ENCODE measurements at places on chromosomes 11 and 22.
A peak's percentile ranks its signal among the peaks of the same experiment; 100 is the strongest.

- no peak for DNase-seq
These were observed 10.0 kb downstream of the MAPK8IP2 start for GRCh38 chr22:50610581-50610980.

DNA sequence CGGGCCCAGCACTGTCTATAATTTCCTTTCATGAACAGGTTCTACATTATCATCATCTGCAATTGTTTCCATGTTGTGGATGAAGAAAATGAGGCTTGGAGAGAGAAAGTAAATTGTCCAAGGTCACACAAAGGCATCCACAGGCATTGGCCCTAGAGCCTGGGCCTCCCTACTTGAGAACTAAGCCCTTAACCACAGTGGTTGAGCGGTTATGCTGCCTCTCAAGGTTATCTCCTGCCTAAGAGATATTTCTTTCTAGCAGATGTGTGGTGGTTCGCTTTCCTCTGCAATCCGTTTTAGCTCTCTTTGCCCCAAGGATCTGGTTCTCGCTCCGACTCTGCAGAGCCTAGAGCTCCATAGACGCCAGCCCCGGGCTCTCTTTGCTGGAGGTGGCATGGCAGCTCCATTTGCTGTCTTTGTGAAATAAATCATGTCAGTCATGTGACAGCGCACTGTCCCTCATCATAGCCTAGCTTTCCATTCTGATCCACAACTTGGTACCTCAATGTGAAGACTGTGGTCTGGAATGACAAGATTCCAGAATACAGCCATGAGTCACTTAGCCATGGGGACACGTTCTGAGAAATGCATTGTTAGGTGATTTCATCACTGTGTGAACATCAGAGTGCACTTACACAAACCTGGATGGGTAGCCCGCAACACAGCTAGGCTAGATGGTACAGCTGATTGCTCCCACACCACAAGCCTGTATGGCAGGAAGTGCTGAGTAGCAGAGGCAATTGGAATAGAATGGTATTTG is 27.2 kb downstream of the RPS6KA4 start:
- peak; percentile 88 for DNase-seq

GRCh38 chr11:117514256-117514655 is 186.6 kb downstream of the CEP164 start:
- DNase-seq: no peak

- no peak for DNase-seq
These were observed 25.7 kb upstream of the TUB start for GRCh38 chr11:8055091-8055835.

DNA sequence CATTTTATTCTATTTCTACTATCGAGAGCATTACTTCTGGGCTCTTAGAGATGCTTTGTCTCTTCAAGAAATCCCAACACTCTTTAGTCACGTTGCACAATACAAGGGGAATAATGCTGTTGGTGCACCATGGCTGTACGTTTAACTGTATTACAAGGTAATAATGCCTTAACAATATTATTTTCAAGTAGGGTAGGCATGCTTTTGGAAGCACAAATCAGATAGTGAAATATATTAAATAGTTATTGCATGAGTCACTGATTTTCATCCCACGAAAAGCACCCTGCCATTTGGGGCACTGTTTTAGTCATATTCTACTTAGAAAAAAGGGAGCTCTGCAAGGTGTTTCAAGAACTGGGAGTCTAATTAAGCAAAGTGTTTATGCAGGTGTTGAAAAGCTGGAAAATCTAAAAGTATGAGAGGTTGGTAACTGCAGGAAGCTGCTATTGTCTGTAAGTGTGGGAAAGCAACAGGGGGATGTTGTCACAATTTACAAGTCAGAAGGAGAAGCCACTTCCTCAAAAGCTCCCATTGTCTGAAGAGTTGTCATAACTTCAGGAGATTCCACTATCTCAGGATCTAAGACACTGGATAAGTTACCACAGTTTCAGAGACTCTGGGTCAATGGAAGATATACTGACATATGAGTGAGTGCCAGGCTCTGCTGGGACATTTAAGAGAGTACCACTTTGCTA is 218.2 kb downstream of the JRKL start:
- DNase-seq: no peak

- DNase-seq: no peak
These were observed 39.8 kb downstream of the DRD2 start for GRCh38 chr11:113435190-113435968.

DNA sequence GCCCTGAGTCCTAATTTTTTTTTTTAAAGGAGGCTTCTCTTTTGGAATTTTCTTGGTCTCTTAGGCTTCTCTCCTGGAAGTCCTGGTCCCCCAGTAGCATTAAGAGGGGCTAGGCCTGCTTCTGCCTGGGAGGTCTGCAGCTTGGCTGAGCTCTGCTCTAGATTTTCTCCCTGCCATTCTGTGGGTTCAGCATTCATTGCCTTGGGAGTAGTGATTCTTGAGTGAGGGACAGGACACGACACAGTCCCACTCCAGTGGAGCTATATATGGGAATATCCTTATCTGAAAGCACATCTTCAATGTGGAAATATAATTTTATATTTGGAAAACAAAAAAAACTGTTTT is 3.7 kb downstream of the IGSF22 start:
- no peak for DNase-seq

DNA sequence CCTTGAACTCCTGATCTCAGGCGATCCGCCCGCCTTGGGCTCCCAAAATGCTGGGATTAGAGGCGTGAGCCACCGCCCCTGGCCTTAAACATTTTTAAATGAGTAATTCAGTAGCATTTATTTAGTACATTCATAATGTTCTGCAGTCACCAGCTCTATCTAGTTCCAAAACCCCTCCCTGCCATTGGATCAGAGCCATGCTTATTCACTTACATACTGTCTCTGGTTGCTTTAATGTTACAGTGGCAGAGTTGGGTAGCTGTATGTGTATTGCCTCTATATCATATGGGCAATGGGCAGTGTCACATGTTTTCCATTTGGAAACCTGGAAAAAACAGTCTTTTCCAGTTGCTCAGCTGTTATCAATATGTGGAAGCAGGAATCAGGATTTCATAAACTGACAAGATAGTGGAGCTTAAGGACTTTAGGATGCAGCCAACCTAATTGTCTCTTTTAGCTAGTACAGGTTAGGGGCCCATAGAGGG is 10.5 kb downstream of the COA4 start:
- DNase-seq: no peak

- DNase-seq: no peak
These were observed 49.3 kb downstream of the WT1 start for GRCh38 chr11:32385998-32386397.

DNA sequence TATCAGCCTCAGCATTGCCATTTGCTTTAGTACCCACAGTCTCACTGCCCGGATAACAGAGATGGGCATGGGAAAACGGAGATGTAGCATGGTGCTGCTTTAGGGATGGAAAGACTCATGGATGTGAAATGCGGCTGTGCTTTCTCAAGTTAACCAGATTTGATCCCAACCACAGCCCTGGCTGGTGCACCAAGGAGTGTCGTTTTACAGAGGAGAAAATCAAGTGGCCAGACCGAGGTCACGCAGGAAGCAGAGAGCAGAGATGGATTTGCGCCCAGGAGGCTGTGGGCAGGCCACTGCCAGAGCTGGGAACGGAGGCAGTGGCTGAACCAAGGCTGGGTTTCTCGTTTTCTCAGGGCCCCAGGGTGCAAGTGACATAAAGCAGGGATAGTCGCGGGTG is 9.0 kb downstream of the MB start:
- no peak for DNase-seq

GRCh38 chr11:43382614-43383013 is 23.9 kb downstream of the TTC17 start:
- no peak for DNase-seq

DNA sequence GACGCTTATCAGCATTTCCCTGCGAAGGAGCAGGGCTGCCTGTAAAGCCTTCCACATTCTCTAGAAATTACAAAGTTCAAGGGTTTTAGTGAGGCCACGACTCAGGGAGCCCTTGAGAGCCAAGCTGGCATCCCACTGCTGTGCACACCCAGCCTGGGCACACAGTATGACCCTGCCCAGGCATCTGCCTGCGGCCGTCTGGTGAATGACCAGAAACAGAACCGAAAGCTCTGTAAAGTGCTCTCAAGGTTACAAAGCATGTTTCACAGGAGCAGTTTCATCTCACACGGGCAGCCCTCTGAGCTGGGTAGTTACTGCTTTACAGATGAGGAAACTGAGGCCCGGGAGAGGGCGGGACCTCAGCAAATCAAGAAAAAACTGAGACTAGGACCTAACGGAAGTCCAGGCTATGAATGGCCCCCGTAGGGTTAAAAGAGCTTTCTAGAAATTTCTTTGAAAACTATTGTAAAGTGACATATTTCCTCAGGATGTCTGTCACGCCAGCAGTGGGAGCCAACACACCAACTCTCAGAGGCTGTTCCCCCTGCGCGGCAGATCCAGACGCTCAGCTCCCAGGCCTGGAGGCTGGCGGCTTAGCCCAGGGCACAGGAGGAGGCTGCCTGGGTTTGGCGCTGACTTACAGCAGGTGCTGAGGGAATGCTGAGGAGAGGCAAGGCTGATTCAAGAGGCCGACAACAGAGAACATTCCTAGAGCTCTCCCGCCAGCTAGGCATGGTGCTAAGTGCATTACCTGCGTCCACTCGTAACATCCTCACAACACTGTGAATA is 7.7 kb upstream of the TCF20 start:
- DNase-seq: no peak

DNA sequence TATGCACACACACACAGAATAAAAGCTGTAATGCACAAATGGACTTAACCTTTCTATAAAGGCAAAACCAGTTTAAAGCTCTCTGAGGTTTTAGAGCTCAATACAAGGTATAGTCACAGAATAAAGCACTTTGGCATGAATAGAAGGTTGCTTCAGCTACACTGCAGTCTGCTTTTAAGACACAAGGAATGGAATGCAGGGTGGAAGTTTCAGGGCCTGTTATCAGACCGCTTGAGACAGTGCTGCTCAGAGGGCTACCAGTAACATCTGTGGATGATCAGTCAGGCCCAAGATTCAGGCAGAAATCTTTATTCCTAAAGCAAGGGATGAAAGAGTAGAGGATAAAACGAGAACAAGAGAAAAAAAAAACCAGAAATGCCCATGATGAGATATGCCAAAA is 46.7 kb downstream of the CD44 start:
- no peak for DNase-seq

GRCh38 chr11:59208956-59209355 is 3.8 kb downstream of the MPEG1 start:
- no peak for DNase-seq

GRCh38 chr11:95092549-95093324 is 3.1 kb downstream of the ENDOD1 start:
- DNase-seq: peak; percentile 16

- DNase-seq: no peak
These were observed 35.9 kb upstream of the MYEOV start for GRCh38 chr11:69257838-69258658.

- DNase-seq: no peak
These were observed 93.2 kb upstream of the LMO1 start for GRCh38 chr11:8356721-8357504.

DNA sequence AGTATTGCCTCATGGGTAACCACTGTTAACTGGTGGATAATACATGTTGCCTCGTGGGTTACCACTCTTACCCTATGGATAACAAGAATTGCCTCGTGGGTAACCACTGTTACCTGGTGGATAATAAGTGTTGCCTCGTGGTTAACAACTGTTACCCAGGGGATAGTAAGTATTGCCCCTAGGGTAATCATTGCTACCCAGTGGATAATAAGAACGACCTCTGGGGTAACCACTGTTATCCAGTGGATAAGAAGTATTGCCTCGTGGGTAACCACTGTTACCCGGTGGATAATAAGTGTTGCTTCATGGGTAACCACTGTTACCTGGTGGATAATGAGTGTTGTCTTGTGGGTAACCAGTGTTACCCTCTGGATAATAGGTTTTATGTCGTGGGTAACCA is 28.1 kb upstream of the NXPE4 start:
- DNase-seq: no peak

GRCh38 chr22:49152127-49152938 is 675.3 kb downstream of the BRD1 start:
- no peak for DNase-seq

DNA sequence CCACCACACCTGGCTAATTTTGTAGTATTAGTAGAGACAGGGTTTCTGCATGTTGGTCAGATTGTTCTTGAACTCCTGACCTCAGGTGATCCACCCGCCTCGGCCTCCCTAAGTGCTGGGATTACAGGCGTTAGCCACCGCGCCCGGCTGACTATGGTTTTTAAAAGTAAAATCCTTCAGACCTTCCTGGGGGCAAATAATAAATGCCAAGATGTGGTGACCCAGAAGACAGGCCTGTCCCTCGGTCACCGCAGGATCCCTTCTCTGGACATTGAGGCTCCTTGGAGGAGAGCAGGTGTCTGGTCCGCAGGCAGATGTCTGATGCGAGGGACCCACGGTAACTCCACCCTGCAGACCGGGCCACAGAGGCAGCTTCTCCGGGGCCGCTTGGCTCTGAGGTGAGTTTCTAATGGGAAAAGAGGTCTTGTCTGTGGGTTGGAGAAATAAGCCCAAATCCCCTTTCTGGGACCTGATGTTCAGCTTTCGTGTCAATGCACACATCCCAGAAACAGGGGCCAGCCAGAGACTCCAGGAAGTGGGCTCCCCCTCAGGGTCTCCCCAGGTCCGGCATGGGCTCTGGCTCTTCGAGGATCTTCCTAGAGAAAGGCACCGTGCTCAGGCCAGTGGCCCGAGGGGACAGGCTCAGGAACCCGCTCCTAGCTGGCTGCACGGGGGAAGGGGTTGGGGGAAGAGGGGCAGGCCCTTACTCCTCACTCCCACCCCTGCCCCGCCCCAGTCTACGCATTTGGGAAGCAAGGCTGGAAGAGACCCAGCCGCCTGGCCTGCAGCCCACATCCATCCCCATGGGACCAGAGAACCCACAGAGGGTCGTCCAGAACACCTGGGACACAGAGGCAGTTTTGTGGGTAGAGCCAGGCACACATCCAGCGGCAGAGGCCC is 100.6 kb downstream of the WNT7B start:
- DNase-seq: no peak

GRCh38 chr11:72081821-72082453 is 1.3 kb downstream of the LRRC51 start:
- DNase-seq: no peak

DNA sequence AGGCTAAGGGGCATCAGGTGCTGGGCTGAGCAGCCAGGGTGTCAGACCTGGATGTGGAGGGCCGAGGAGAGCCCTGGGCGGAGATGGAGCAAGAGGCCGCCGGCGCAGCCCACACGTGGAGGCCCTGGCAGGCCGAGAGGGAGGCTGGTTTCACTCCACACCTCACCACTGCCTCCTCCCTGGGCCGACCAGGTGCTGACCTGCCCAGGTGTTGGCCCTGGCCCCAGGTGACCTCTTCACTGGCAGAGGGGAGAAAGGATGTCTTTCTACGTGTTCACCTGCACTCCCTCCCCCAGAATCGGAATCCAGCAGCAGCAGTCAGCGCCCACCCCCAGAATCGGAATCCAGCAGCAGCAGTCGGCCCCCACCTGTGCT is 781 bp downstream of the ANO9 start:
- DNase-seq: no peak

DNA sequence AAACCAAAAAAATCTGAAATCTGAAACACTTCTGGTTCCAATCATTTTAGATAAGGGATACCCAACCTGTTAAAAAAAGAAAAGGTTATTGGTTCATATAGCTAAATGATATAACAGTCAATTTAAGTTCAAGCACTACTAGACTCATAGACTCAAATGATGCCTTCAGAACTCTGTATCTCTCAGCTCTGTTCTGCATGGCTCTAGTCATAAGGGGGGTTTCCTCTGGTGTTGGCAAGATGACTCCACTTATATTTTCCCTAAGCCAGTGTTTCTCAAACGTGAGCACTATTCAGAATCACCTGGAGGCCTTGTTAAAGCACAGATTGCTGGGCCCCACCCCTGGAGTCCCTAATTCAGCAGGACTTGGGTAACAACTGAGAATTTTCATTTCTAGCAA is 11.5 kb upstream of the RRAS2 start:
- DNase-seq: no peak

Data from T-helper 2 cell (primary cell).